Right ventricle myocardium inferior (tissue), 1 donor: ENCODE measurements at places on chromosomes 6 and 20. TPM values are rescaled to one million over a fixed set of nuclear protein-coding genes. Genes with fewer than 3 reads are reported as not detected.

PPP1R14C gene
- total RNA-seq = 129 TPM

WFDC12 gene
- not detected for total RNA-seq

MTFR2 gene
- total RNA-seq = 0.32 TPM

DPPA5 gene
- total RNA-seq = not detected

BHLHE23 gene
- total RNA-seq = not detected

PM20D2 gene
- 13.3 TPM for total RNA-seq

MUCL3 gene
- total RNA-seq = not detected

PHACTR3 gene
- total RNA-seq = 9.9 TPM

AGPAT4 gene
- total RNA-seq = 2.4 TPM

TRIM31 gene
- total RNA-seq = not detected

MAK gene
- total RNA-seq = not detected

CST7 gene
- total RNA-seq = 1.4 TPM

HMGCLL1 gene
- total RNA-seq = 2.2 TPM

LYRM2 gene
- 33.2 TPM for total RNA-seq

ADAM33 gene
- total RNA-seq = 13.4 TPM

LTA gene
- not detected for total RNA-seq

DEFB116 gene
- not detected for total RNA-seq
